ENCODE measurements at places on chromosomes 4 and X.

GRCh38 chrX:10749113-10749512, 128.7 kb upstream of the MID1 start:
- no peak for DNase-seq

GRCh38 chr4:118277243-118277642, 75.6 kb downstream of the PRSS12 start:
- DNase-seq, result no peak

DNA sequence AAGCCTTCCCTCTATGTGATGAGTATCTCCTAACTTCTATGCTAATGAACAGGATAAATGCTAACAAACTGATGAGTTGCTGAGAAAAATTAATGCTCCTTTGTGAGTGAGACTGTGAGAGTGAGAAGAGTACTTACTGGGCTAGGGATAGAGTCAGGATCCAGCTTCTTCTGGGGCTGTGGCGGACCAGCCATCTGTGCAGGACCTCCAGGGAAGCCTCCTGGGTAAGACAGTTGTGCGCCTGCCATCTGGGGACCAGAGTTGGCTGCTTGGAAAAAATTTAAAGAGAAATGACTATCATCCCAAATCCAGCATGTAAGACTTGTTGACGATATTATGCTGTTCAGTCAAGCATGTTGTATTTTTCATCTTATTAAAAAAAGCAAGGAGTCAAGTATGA, 21.0 kb downstream of the SEC24D start:
- no peak for DNase-seq

DNA sequence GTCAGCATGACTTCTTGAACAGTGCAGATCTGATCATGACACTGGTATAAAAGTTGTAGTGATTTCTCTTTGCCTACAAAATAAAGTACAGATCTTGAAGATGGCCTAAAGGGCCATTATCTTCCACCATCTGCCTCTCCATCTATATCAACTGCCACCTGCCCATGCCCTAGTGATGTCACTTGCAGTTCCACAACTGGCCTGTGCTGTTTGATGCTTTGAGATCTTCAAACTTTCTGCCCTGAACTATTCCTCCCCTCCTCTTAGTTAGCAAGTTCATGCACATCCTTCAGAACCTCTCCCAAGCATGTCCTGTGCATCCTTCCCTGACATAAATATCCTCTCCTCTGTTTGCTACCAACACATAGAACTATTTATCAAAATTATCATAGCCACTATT, 217.0 kb downstream of the SOWAHB start:
- DNase-seq, result no peak

DNA sequence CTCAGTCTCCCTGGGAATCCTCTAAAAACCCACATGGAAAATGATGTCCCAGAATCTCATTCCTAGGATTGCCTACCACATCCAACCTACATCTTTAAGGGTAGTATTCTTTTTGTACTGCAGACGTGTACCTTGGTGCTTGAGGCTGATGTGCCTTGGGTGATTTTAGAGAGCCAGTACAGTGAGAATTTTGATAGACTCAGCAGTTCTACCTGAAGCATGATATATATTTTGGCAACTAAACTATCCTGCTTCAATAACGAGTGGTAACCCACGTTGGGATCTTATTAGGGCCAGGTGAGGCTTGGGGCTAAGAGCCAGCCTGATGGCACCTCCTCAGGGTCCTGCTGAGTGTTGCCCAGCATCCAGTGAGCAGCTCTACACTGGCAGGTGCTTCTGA, 140.4 kb downstream of the ZNF518B start:
- no peak for DNase-seq

DNA sequence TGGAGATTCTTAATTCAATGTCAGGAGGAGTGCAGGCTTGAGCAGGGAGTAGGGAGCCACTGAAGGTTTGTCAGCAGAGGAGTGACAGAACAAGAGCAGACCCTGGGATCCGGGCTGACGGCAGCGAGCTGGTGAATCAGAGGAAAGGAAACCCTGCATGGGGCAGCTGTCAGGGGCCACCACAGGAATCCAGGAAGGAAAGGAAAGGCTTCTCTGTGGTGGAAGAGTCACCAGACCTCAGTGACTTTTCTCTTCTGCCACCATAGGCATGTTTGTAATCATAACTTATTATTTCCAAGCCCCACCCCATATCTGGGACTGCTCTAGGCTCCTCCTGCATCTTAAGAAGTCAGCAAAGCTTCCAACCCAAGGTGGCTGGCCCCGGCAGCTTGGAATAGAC, 150.9 kb downstream of the BCOR start:
- no peak for DNase-seq

DNA sequence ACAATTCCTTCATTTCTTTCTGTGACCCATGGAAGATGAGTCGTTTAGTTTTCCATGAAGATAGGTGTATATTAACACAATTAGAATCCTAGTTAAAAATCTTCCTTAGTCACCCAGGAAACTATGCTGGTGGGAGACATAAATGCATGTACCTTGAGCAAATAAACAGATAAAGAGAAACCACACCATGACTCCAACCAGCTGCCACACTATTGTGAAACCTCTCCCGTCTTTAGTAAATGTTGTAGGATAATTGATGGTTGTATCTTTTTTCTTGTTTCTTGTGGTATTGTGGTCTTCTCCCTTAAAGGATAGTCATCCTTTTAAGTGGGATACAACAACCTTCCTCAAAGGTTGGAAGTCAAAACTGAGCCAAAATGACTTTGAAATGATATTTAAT, 103.8 kb upstream of the LEF1 start:
- DNase-seq, result no peak

- no peak for DNase-seq
Measured at GRCh38 chr4:53098681-53099121, 236.6 kb downstream of the RASL11B start.

DNA sequence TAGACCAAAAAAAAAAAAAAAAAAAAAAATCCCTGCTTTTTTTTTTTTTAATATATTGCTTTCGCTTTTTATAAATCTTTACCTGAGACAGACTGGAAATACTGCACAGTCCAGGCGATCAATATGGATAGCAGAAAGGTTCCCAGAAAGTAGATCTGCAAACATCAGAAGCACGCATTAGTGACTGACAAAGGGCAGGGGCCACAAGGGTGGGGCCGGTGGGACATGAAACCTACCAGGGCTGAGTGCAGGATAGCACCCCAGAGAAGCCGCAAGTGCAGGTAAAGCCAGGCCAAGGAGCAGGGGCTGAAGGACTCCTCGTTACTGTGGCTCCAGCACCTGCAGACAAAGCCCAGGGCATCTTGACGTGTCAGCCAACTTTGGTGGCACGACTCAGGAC, 101.8 kb downstream of the SLC34A2 start:
- no peak for DNase-seq

DNA sequence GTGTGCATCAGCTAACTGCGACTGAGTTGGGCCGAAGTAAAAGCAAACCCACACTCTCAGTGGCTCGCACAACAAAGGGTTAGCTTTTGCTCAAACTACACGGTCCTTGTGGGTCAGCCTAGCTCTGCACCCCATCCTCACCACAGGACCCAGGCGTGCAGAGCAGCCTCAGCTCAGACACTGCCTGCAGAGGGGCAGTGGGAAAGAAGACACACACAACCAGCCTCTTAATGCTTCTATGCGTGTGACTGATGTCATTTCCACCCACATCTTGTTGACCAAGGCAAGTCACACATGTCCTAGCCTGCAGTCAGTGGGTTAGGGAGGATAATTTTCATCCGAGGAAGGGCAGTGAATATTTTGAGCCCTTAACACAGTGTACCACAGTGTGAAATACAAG, 40.5 kb downstream of the HMGB2 start:
- no peak for DNase-seq

DNA sequence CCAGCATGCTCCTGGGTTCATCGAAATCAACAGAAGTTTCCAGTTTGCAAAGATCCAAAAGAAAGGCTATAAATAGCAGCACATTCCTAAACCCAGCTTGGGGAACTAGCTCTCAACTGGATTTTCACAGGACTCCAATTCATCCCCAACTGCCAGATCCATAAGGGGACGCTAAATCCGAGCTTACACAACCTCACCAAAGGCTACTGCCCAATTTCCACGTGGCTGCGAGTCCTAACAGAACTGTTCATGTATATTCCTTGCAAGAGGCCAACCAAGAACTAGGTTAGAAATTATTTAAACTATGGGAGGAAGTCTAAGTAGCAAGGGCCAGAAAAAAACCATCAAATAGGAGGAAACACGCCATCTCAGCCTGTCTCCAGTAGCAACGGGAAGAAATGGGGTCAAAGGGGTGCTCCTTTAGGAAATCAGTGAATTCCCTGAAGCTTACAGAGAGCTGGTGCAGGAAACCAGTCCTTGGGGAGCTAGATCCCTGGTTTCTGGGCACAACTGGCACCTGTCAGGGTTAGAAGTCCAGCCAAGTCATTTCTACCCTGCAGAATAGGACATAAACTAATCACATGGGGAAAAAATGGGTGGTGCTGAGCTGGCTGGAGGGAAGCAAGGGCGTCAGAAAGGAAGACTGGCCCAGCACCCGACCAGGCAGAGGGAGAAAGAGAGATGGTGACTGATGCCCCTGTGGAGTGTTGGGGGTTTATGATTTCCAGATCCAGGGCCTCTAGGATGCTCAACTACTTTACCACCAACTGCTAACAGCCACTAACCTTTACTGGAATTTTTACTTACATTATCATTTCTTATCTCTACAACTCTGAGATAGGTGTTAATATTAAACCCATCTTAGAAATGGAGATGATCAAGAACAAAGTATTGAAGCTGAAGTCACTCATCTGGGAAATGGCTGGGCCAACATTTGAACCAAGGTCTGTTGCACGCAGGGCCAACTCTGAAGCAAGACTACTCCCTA, 20.5 kb downstream of the RELL1 start:
- no peak for DNase-seq

DNA sequence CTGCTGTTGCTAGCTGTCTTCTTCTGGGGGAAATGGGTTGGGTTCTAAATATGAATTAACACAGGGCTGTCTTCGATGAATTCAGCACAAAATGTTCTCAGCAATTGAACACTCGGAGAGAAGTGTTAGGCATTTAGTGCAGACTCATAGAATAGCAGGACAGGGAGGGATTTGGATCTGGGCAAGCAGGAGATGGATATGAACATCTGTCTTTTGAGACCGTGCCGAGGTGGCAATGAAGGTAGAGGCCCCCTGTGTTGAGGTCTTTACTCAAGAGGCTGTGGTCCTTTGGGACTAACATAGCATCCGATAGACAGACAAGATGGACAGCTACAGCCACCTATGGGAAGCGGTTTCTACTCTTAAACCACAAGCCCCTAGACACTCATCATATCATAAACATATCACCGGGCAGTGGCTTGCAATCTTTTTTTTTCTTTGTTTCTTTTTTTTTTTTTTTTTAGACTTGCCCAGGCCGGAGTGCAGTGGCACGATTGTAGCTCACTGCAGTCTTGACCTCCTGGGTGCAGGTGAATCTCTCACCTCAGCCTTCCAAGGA, 6.7 kb downstream of the CD99 start:
- no peak for DNase-seq

DNA sequence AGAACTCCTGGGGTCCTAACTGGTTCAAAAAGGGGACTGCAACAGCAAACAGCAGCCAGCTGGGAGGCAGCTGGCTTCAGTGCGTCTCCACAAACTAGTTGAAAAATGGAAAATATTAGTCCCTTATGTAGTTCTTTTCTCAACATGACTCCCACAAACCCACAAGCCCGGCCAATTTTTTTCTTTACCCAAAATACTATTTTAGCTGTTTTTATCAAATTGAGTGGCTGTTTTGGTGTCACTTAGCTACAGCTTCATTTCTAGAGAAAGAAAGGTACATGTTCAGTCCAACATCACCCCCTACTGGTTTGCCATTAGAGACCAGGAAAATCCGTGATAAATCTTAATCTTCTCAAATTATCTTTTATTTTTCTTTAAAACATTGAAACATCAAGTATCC, 97.2 kb downstream of the GUCY2F start:
- no peak for DNase-seq

- DNase-seq, result no peak
Measured at GRCh38 chr4:145041378-145041777, 56.6 kb downstream of the ANAPC10 start.

- DNase-seq, result no peak
Measured at GRCh38 chr4:93178279-93178678, 650.3 kb upstream of the ATOH1 start.

- no peak for DNase-seq
Measured at GRCh38 chrX:53356186-53356585, 66.3 kb downstream of the SMC1A start.

DNA sequence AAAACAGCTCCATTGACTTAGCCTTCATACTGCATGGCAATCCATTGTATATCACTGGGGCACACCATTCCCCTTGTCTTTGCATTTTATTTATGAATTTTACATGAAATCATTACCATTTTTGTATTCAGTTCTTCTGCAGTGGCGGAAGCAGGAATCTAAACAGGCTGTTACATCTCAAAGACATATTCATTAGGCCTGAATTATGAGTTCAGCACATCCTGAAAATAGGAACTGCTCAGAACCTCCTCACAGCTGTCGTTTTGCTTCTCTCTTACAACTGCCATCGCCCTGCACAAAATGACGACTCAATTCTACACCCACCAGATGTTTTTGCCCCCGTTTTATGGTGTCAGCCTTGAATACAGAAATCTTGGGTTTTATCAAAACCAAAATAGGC, 474.4 kb upstream of the MAGEB18 start:
- no peak for DNase-seq

DNA sequence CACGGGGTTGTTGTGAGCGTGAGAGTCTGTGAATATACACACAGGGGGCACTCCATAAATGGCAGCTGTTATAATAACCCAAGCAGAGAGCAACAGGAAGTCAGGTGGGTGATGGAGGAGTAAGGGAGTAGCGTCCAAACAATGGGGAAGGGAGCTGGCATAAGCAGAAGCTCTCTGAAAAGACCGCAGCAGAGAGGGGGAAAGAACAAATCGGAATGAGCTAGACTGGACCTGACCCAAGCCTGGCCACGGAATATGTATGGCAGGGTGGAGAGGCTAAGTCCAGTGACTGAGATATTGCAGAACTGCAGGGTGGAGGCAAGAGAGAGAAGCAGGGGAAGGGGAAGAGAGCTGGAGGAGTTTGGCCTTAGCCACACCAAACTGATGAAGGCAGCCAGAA, 6.5 kb upstream of the GJB1 start:
- no peak for DNase-seq

GRCh38 chrX:41956027-41956426, 32.7 kb upstream of the CASK start:
- no peak for DNase-seq

DNA sequence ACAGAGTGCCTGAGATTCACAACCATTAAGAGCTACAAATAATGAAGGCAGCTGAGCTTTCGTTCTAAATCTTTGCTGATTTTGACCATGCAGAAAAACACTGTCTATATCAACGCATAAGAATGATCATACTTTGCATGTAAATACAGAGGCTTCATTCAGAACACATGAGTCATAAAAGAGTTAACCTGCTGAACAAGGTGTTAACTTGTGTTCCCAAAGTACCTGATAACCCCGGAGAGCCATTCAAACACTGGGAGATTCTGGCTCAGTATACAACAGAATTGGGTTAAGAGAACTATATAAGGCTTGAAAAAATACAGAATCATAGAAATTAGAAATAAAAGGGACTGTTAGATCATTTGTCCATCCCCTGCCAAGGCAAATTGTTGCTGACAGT, 964.3 kb upstream of the TENM3 start:
- DNase-seq, result no peak

GRCh38 chr4:54913751-54914526, 211.5 kb downstream of the KDR start:
- no peak for DNase-seq

All from activated CD8-positive, alpha-beta memory T cell treated with anti-CD3 and anti-CD28 coated beads for 48 hours (primary cell).